ENCODE measurements at places on chromosomes 3 and 15.

DNA sequence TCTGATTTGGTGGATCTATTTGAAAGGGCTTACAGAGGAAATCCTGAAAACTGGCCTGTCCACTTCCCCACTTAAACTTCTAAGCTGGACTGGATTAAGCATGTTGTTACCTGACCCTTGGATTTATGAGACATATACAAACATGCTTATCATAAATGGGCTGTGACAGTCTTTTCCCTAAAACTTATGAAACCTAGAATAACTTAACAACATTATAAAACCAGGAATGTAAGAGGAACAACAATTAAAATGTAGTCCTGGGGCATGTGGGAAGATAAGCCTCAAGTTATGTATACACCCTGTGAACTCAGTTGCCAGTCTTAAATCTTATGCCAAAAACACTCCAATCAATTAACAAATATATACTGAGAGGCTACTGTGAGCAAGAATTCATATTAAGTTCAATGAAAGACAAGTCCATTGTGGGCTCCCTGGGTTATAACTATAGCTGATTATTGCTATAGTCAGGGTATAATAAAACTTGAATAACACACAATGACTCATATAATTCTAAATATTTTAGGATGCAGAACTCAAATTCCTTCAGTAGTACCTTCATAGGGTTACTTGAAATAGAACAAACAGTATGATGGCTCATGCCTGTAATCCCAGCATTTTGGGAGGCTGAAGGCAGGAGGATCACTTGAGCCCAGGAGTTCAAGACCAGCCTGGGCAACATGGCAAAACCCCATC is 87.2 kb upstream of the PPIB start:
- DNase-seq: peak; percentile 57

GRCh38 chr15:51497806-51498205 is 124.8 kb downstream of the DMXL2 start:
- no peak for DNase-seq

DNA sequence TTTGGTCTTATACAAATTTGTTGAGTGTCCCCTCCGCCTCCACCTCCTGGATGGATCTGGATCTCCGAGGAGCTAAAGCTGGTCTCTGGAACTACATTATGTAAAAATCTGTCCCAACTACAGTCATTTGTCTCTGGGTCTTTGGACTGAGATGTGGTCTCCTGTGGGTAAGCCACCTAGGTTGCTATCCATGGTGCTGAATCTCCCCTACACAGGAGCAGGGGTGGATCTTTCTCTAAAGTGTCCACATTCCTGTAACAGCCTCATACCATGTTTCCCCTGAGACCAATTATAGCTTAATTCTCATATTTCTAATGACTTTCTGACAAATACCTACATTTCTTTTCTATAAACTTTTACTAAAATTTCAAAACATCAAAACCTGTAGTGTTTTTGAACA is 625.8 kb downstream of the TAFA4 start:
- peak; percentile 0 for DNase-seq

DNA sequence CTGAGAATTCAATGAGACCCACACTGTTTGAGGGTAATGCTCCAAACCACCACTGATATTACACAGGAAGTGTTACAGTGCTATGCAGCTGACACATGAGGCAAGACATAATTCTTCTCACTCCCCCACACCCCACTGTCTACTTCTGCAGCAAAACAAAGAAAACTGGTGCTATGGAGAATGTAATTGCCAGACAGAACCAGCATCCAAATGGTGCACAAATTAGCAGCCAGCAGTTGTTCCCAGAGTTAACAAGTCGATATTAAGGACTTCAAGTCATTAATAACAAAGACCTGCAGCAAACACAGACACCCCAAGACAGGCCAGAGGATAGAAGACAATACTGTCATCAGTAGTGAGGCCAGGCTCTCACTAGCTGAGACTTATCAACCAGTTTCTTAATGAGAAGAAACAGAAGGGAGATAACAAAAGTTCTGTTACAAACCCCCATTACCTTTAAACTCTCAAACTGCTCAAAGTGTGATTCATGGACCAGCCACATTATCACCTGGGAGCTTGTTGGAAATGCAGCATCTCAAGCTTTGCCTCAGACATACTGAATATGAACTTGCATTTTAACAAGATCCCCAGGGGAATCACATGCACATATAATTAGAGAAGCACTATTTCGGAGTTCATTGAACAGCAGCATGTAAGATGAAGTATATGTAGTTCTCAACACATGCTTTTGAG is 58.7 kb upstream of the FNDC3B start:
- DNase-seq: peak; percentile 55

- DNase-seq: peak; percentile 65
Measured at GRCh38 chr15:41115652-41116115, 396 bp downstream of the INO80 start.

GRCh38 chr3:52983828-52984227 is 62.0 kb downstream of the SFMBT1 start:
- DNase-seq: no peak

DNA sequence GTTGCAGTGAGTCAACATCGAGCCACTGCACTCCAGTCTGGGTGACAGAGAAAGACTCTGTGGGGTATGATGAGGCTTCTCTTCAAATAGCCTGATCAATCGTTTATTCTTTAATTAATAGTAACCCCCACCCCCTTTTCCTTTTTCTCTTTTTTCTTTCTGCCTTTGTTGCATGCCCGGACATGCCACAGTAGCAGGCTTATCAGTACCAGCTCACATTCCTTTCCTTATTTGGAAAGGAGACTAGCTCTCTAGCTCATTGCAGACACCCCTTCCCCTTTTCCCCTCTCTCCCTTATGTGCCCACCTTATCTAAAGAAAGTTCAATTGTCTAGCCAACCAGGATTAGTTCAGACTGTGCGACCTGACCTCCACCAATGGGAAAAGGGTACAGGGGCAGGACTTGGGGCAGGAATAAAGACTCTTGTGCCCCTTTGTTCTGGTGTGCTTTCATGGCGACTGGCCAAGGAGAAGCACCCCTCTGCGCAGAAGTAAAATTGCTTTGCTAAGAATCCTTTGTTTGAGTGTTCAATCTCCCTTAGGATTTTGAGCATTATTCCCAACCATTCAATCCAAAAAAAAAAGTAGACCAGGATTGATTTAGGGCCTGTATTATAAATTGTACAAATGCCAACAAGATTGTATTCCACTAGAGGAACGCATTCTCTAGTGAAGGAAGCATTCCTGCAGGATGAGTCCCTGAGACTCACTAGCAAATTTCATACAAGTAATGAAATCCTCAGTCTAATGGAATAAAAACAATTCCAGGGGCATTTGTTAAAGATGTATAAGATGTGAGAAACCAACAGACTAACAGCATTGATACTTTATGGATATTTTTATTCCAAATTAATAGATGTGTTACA is 95.8 kb upstream of the SNRPN start:
- peak; percentile 50 for DNase-seq

DNA sequence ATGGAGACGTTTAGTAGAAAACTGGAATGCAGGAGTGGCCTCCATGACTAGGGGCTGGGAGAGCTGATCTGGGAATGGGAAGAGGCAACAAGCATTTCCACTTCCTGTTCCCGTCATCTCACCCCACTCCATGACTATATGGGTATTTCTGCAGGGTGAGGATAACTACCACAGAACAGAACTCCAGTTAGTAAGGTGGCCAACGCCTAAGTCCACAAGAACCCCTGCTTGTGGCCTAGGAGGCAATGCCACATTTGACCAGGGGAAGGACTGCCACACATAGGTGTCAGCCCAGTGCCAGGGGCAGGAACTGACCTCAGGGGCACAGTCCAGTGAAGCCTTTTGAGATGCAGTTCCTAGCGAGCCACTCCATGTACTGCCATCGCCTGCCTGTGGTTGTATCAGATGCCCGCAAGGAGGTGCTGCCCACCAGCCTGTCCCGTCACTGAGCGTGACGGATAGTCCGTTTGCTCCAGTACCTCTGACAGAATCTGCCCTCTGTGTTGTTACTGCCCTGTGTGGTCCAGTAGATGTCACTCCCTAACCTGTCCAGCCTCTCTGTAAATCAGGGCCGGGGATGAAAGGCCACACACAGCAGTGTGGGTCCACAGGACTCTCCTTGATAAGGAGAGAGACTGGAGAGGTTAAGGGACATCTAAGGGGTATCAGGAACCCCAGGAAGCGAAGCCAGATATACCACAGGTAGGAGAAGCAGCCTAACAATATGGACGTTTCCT is 3.5 kb upstream of the MTFMT start:
- peak; percentile 60 for DNase-seq

DNA sequence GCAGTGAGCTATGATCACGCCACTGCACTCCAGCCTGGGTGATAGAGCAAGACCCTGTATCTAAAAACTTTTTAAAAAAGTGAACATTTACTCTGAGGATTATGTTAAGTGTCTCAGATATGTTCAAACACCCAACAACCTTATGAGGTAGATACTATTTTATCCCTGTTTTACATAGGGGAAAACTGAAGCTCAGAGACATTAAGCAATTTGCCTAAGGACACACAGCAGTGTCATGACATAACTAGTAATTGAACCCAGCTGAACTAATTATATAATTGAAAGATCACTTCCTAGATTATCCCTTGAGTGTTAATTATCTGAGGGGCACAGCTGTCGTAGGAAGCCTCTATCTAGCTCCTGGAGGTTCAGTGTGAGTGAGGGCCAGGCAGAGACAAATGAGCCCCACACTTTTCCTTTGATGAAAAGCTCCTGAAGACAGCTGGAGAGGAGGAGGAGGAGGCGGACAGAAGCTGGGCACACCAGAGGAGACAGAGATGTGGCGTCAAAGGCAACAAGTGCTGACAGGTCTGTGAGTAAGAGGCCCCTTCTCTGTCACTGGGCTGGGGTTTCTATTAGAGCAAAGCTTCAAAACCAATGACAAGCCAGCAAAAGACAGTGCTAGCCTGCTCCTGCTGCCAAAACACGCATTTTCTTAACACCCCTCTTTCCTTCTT is 20.5 kb downstream of the TRH start:
- DNase-seq: no peak

DNA sequence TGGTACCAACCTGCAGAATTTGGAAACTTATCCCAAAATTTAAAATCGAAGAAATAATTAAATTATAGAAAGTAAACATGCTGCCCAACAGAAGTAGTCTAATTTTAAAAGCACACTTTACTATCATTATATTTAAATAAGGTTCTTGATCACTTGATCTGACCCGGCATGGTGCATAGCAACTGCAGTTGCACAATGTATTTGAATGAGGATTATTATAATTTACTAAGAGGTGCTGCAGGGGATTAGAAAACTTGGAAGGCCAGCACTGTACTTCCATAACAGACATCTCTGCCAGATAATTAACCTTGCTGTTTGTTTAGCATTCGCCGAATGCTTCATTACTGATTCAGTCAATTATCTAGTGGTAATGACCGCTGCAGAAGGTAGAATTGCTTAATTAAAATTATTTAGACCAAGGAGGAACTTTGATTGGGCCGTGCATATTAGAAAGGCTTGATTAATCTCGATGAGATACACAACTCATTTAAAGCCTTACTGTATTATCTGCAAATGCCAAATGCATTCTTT is 971.6 kb downstream of the ZPLD1 start:
- no peak for DNase-seq

Measured in fibroblast of skin of right quadriceps (primary cell).